Stimulated activated CD4-positive, alpha-beta T cell treated with anti-CD3 and anti-CD28 coated beads, Interleukin-2, amount 100 ng/mL, for 48 hours (primary cell): ENCODE measurements at places on chromosomes 12 and 14.
A peak's percentile ranks its signal among the peaks of the same experiment; 100 is the strongest.

DNA sequence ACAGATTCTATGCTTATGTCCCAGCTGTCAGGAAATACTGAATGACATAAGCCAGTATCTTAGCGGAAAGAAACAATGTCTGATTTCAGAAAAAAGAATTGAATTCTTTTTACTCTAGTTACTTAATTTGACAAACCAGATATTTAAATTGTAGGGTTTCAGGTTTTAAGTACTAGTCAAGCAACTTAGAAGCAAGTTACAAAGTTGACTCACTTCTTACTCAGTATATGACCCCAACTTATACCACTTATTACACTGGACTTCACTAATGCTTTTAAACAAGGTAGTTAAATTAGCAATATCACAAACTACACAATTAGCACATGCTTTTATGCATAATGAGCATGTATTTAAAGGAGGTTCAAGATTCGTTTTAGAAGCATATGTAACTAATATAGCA lies 7.1 kb downstream of the GMFB start:
- DNase-seq = no peak

DNA sequence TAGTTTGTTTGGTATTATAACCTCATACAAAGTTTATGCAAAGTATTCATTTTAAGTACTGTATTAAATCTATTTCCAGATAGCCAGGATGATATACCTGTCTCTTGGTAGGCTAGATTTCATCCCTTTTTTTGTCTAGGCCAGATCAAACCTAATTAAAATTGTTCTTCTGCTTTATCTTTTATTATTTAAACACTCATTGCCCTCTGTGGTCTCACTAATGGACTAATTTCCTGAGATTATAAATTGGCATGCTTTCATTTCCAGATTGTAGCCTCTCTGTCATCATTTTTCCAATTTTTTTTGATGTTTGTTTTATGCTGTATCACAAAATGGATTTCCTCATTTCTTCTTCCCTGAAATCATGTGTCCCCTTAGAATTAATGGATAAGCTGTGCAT lies 85.6 kb upstream of the TMEM263 start:
- DNase-seq = no peak

DNA sequence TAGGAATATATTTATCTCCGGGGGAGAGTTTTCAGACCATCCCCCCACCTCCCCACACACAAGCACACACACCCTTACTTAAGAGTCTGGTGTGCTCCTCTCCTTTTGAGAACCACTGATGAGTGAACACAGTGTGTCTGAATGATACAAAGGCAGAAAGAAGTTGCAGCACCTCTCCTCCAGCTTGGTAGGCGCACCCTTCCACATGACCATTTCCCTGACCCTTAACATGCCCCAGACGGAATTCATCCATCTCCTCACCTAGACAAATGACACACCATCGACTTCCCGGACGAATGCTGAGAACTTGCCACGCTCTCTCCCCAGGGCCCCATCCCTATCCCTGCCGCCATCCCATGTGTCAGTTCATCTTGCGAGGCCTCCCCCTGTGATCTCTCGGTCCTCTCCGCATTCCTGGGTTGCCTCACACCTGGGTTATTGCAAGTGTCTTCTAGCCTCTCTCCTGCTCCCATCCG lies 3.9 kb downstream of the TNFRSF1A start:
- no peak for DNase-seq

DNA sequence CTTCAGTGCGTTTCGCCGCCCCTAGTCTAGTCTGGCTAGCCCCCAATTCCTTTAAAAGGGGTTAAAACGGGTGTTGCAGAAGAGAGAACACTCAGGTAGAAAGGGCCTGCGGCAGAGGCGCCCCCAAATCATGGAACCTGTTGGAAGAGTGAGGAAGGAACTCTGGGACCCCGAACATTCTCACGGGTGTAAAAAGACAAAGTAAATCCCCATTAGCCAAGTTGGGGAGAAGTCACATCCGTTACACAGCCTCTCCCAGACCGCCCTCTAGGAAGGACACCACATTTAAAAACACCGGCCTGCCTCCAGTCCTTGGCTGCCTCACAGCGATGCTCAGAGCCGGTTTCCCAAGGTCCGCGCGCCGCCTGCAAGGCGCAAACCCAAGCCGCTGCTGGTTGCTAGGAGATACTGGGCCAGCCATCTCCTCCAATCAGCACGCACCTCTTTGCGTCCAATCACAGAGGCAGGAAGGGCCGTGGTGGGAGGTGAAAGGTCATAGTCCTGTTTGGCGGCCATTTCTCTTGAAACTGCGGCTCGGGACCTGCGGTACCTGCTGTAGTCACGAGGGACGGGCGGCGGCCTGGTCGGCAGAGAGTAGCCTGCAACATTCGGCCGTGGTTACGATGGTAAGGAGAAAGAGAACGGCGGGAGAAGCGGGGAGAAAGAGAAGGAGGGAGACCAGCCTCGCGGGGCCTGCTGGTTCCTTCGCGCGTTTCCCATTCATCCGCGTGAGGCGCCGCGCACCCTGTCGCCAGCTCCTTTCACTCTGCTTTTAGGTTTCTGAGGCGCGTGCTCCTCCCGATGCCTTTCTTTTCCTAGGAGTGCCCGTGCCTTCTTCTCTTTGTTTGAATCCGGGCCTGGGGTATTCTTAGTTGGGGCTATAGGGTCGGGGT lies at the start of gene SNRPF:
Gene SNRPF, plus strand, starts transcription at position 502 of the 893 bp plus-strand sequence. Its CDS starts 122 bp downstream, at position 624.
- peak; percentile 85 for DNase-seq

GRCh38 chr12:122412851-122413433 lies 9.5 kb downstream of the CLIP1 start:
- DNase-seq = no peak

GRCh38 chr14:66056268-66056907 lies 429.8 kb upstream of the CCDC196 start:
- DNase-seq = no peak
